ENCODE measurements at places on chromosomes 4 and X. TPM values are rescaled to one million over a fixed set of nuclear protein-coding genes. Genes with fewer than 3 reads are reported as not detected.

DNA sequence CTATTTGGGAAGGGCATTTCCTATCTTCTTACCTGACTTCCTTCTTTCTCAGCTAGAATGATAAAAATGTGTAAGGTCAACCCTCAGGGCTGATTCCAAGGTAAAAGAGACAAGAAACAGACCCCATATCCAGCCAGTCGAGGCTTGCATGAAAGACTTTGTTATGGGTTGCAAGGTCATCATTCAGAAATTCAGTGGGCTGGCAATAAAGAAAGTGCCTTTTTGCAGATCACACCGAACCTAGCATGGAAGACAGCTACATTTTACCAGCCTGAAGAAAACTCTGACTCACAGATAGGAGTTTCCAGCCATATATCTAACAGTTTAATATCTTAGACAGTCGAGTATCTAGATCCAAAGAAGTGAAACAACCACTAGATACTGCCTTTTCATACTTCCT, 87.4 kb downstream of the PDGFC start:
- DNase-seq, result no peak
- no peak overlapping the region for H3K4me3 ChIP-seq
- H3K36me3 ChIP-seq, result no peaks in the 10 kb centered on the region
- H3K4me1 ChIP-seq, result no peaks in the 10 kb centered on the region
- H3K27me3 ChIP-seq, result no peaks in the 10 kb centered on the region
- H3K27ac ChIP-seq, result no peak overlapping the region

GRCh38 chr4:8291036-8291682, 21.6 kb downstream of the HTRA3 start:
- DNase-seq, result no peak
- no peaks in the 10 kb centered on the region for H3K27me3 ChIP-seq
- H3K4me1 ChIP-seq, result no peaks in the 10 kb centered on the region
- no peaks in the 10 kb centered on the region for H3K36me3 ChIP-seq
- H3K4me3 ChIP-seq, result no peak overlapping the region

The SRPX2 gene
- total RNA-seq, result 19.1 TPM

GRCh38 chr4:110452546-110452945, 23.4 kb upstream of the ENPEP start:
- peaks cover 19% of the 10 kb centered on the region for H3K4me1 ChIP-seq
- no peak overlapping the region for H3K27ac ChIP-seq
- H3K4me3 ChIP-seq, result no peak overlapping the region
- no peak for DNase-seq
- no peaks in the 10 kb centered on the region for H3K27me3 ChIP-seq

GRCh38 chrX:130725519-130725918, 177.5 kb downstream of the ENOX2 start:
- H3K36me3 ChIP-seq, result no peaks in the 10 kb centered on the region
- H3K27ac ChIP-seq, result no peak overlapping the region
- no peaks in the 10 kb centered on the region for H3K27me3 ChIP-seq

- no peaks in the 10 kb centered on the region for H3K4me1 ChIP-seq
- no peaks in the 10 kb centered on the region for H3K27me3 ChIP-seq
- no peak for DNase-seq
- no peak overlapping the region for H3K4me3 ChIP-seq
- H3K36me3 ChIP-seq, result no peaks in the 10 kb centered on the region
Measured at GRCh38 chrX:123138473-123138872, 45.6 kb upstream of the GRIA3 start.

- DNase-seq, result peak; percentile 6
- H3K27ac ChIP-seq, result no peak overlapping the region
- no peaks in the 10 kb centered on the region for H3K36me3 ChIP-seq
- no peaks in the 10 kb centered on the region for H3K27me3 ChIP-seq
- no peak overlapping the region for H3K4me3 ChIP-seq
- no peaks in the 10 kb centered on the region for H3K4me1 ChIP-seq
Measured at GRCh38 chrX:110310896-110311295, 7.0 kb downstream of the AMMECR1 start.

DNA sequence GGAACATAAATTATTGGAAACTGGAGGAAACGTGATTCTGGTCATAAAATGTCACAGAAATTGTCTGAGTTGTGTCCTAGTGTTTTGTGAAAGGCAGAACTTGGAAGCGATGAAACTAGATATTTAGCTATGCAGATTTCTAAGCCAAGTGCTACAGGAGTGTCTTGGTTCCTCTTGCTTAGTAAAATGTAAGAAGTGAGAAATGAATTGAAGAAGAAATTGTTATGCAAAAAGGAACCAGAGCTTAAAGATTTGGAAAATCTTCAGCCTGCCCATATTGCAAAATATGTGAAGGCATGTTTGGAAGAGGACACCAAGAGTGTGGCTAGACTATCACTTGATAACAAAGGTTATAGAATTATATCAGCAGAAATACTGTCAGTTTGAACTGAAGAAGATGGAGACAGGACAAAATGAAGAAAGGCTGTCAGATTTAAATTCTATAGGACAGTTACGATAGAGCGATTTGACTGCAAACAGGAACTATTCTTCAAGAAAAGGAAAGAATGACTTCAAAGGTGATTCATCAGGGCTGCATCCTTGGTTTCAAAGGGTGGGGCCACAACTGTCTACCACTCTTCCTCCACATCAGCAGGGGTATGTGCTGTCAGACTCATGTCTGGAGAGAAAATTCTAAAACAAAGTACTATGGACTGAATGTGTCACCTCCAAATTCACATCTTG, 9.4 kb upstream of the CDS1 start:
- H3K36me3 ChIP-seq, result no peaks in the 10 kb centered on the region
- no peaks in the 10 kb centered on the region for H3K27me3 ChIP-seq
- no peak overlapping the region for H3K27ac ChIP-seq
- no peaks in the 10 kb centered on the region for H3K4me1 ChIP-seq

GRCh38 chr4:94408549-94409374, 43.0 kb upstream of the PDLIM5 start:
- peak overlapping the region; percentile 39 for H3K27ac ChIP-seq
- no peak overlapping the region for H3K4me3 ChIP-seq
- peak; percentile 52 for DNase-seq
- H3K27me3 ChIP-seq, result no peaks in the 10 kb centered on the region

- H3K4me3 ChIP-seq, result no peak overlapping the region
- H3K4me1 ChIP-seq, result no peaks in the 10 kb centered on the region
- no peaks in the 10 kb centered on the region for H3K36me3 ChIP-seq
Measured at GRCh38 chr4:42331914-42332368, 65.3 kb upstream of the SHISA3 start.

- H3K36me3 ChIP-seq, result no peaks in the 10 kb centered on the region
- H3K4me3 ChIP-seq, result no peak overlapping the region
- H3K27ac ChIP-seq, result no peak overlapping the region
- DNase-seq, result no peak
- no peaks in the 10 kb centered on the region for H3K27me3 ChIP-seq
Measured at GRCh38 chrX:129781134-129781672, 1.5 kb downstream of the SASH3 start.

The GABRE gene
- total RNA-seq, result 15.5 TPM

DNA sequence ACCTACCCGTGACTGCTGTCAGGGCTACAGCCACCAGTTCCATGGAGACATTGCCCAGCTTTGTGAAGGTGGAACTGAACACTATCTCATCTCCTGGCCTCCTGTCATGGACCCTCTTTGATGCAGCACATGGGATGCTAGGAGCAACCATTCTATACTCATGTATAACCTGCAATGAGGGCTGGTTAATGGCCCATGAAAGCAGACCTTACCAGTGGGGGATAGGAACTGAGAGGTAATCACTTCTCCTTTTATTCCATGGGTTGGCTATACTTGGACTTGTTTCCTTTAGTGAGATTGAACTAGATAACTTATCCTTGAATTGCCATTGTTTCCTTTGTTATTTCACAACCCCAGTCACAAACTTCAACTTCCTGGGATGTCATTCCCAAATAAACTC, 310.6 kb downstream of the BMPR1B start:
- no peak overlapping the region for H3K4me3 ChIP-seq
- no peak for DNase-seq
- no peaks in the 10 kb centered on the region for H3K4me1 ChIP-seq
- H3K27me3 ChIP-seq, result no peaks in the 10 kb centered on the region

DNA sequence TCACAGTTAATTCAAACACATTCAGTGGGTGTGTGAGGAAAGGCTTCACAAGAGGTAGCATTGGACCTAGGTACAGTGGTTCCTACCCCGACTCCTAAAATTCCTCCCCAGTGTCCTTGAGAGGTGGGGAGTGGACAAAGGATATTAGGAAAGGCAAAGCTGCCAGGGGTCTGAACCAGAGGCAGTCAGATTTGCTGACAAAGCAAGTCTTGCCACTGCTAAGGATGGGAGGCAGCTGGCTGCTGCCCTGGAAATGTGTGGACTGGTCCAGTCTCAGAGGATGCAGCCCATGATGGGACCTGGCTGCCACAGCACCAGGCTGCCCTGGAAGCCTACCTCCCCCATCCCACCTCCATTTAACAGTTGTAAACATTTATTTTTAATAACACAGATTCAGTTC, 4.1 kb upstream of the PHF8 start:
- H3K4me3 ChIP-seq, result no peak overlapping the region
- peaks cover 4% of the 10 kb centered on the region for H3K4me1 ChIP-seq
- H3K27me3 ChIP-seq, result no peaks in the 10 kb centered on the region
- no peak overlapping the region for H3K27ac ChIP-seq
- no peaks in the 10 kb centered on the region for H3K36me3 ChIP-seq

- H3K27me3 ChIP-seq, result no peaks in the 10 kb centered on the region
- no peaks in the 10 kb centered on the region for H3K4me1 ChIP-seq
- no peak overlapping the region for H3K27ac ChIP-seq
- H3K36me3 ChIP-seq, result no peaks in the 10 kb centered on the region
- DNase-seq, result no peak
- H3K4me3 ChIP-seq, result no peak overlapping the region
Measured at GRCh38 chrX:153774576-153775292, 6.1 kb upstream of the SRPK3 start.

The FAM120C gene
- total RNA-seq, result 2.3 TPM

DNA sequence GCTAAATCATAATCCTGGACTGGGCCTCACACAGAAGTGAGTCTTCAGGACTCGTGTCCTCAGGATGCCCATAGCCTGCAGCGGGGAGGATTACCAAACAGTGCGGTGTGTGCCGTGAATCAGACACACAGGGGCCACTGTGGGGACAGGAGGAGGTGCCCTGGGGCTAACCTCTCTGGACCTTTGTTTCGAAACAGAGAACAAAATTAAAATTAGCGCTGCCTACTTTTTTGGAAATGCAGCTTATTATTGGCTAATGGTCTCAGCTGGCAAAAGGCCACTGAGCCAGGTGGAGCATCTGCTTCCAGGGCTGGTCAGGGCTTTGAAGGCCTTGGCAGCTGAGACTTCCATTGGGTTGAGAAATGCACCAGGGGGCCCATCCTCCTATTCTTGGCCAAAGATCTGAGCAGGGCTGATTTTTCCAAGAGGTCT, 236.2 kb downstream of the EVC2 start:
- H3K4me3 ChIP-seq, result no peak overlapping the region
- H3K36me3 ChIP-seq, result no peaks in the 10 kb centered on the region
- no peak overlapping the region for H3K27ac ChIP-seq
- no peaks in the 10 kb centered on the region for H3K27me3 ChIP-seq

DNA sequence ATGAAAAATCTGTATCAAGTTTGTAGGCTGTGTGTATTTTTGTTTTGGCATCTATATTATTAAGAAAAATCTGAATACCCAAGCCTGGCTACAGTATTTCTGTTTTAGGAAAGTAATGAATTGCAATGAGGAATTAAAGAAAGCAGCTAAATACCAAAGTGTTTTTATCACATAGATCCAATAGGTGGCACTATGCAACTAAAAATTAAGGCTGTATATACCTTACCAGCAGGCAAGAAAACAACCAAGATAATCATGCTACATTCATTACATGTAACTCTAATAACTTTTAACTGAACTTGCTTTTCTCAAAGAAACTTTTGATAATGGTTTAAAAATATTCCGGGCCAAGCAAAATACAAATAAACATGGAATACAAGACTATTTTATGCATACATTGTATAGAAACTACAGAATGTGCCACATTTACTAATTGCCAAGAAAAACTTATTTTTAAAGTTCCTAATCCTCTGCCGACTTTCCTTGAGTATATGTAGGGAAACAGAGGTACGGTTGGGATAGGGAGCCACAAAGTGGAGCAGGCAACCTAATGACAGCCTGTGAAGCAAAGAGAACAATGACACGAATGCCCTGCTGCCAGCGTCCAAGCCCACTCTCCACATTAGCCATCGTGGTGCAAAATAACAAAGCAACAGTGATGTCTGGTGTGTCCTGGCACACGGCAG, 63.7 kb downstream of the SEC24D start:
- no peaks in the 10 kb centered on the region for H3K27me3 ChIP-seq
- no peaks in the 10 kb centered on the region for H3K36me3 ChIP-seq
- H3K27ac ChIP-seq, result peak overlapping the region; percentile 66
- H3K4me3 ChIP-seq, result no peak overlapping the region
- peaks cover 37% of the 10 kb centered on the region for H3K4me1 ChIP-seq
- DNase-seq, result peak; percentile 51

DNA sequence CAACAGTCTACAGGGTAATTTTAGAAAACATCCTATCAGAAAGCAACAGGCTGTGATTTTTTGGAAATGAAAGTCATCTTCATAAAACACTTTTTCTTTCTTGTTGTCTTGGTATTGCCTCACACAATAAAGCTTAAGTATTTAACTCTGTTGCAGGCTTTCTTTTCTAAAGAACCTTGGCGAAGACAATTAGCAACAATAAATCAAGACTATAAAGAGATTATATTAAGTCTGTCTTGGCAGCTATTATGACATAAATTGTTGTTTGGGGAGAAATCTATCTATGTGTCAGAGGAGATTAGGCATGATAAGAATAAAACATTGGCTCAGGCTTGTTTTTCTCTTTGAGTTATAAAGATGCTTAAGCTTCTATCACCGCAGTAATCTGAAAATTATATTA, 1774.8 kb downstream of the ARAP2 start:
- no peak for DNase-seq
- H3K27ac ChIP-seq, result no peak overlapping the region
- H3K27me3 ChIP-seq, result no peaks in the 10 kb centered on the region
- no peaks in the 10 kb centered on the region for H3K4me1 ChIP-seq

- DNase-seq, result no peak
- no peaks in the 10 kb centered on the region for H3K36me3 ChIP-seq
- no peaks in the 10 kb centered on the region for H3K27me3 ChIP-seq
- no peak overlapping the region for H3K4me3 ChIP-seq
Measured at GRCh38 chr4:147786031-147786430, 54.1 kb downstream of the ARHGAP10 start.

GRCh38 chr4:120277391-120277790, 210.7 kb upstream of the MAD2L1 start:
- no peak overlapping the region for H3K4me3 ChIP-seq
- no peaks in the 10 kb centered on the region for H3K27me3 ChIP-seq
- no peak overlapping the region for H3K27ac ChIP-seq
- no peaks in the 10 kb centered on the region for H3K36me3 ChIP-seq
- no peak for DNase-seq

- DNase-seq, result no peak
- H3K27me3 ChIP-seq, result no peaks in the 10 kb centered on the region
- no peak overlapping the region for H3K27ac ChIP-seq
- H3K36me3 ChIP-seq, result no peaks in the 10 kb centered on the region
- H3K4me3 ChIP-seq, result no peak overlapping the region
Measured at GRCh38 chr4:130359542-130359941, 1263.6 kb downstream of the C4orf33 start.

The S100P gene
- 9.2 TPM for total RNA-seq

DNA sequence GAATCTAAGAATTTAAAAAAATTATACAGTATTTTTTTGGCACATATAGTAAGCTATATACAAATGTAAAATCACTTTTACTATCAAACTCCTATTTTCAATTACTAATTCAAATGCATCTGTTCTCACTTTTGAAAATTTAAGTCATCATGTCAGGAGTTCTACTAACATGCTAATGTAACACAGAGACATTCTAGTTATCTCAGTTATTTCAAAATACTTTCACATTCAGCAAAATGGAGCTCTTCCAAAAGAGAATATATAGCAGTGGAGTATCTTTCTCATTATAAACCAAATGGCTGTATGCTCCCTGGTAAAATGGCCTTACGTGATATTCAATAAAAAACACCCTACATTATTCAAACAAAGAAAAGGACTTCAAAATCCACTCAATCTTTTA, 42.3 kb downstream of the RFC1 start:
- H3K4me3 ChIP-seq, result no peak overlapping the region
- no peaks in the 10 kb centered on the region for H3K4me1 ChIP-seq
- no peaks in the 10 kb centered on the region for H3K27me3 ChIP-seq
- no peaks in the 10 kb centered on the region for H3K36me3 ChIP-seq
